ENCODE measurements at places on chromosomes 3 and 15. TPM values are rescaled to one million over a fixed set of nuclear protein-coding genes. Genes with fewer than 3 reads are reported as not detected.

DNA sequence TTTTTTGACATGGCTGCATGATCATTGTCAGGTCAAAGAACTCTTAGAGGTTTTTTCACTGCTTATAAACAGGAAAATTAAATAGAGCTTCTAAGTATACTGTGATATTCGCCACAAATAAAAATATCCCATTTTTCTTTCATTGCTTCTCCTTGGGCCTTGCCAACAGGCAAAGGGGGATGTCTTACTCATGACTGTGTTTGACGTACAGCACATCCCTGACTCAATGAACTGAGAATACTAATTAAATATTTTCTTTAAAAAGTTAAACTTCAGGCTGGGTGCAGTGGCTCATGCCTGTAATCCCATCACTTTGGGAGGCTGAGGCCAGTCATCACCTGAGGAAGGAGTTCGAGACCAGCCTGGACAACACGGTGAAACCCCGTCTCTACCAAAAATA lies 41.4 kb upstream of the CCDC80 start:
- no peak for DNase-seq

- DNase-seq, result no peak
Observed at GRCh38 chr3:182500289-182500688, 293.0 kb upstream of the ATP11B start.

GRCh38 chr3:14491396-14492190 lies 48.5 kb downstream of the GRIP2 start:
- no peak for DNase-seq

DNA sequence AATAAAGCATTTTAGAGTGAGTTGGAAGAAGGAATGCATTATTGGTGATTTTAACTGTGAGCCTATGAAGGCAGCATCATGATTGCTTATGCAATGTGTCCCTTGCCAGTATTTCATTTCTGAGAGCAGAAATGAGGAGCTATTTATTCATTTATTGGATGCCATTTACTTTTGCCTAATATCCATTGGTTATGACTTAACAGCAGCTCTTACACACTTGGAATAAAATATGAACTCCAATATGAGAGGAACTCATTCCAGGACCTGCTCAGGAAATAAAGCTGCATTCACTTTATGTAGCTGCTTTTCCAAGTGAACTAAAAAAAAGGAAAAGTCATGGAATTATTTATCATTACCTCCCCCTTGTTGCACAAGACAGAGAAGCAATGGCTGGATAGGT lies 280.1 kb downstream of the LRTM1 start:
- no peak for DNase-seq

DNA sequence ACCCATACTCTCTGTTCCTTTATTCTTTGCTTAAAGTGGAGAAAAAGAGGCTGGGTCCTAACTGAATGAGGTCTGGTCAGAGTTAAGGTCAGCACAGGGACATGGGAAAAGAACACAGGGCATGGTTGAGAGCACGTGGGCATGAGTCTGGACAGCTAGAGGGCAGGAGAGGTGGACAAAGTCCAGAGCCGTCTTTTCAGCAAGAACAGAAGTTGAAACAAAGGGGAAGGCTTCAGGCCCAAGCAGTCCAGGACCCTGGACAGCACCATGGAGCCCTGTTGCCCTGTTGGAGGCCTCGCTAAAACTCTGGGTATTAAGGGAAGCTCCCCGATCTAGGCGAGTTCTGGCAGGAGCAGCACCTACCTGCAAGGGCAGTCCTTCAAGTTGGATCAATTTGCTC lies 50.7 kb downstream of the XYLB start:
- DNase-seq, result peak; percentile 38

The SUCNR1 gene
- total RNA-seq, result 1.6 TPM

The TNNC1 gene
- 0.54 TPM for total RNA-seq

The LXN gene
- 31.0 TPM for total RNA-seq

The PLA2G4E gene
- total RNA-seq, result not detected

The SCG5 gene
- total RNA-seq, result 0.27 TPM

DNA sequence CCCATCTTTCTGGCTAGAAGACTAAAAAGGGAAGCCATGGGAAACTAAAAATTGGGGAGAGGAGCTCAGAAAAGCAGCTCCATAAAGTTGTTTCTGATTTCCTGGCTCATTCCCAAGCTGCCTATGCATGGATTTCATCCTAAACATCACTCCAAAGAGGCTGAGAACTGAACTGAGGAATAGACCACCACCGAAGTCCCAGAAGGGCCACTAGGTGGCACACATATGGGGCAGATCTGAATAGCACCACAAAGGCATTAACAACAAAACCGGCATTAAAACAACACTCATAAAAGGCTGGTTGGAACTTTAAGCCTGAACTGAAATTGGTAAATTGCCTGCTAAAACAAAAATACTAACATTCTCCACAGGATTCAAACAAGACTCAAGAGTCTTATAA lies 106.3 kb downstream of the PLD1 start:
- DNase-seq, result peak; percentile 31
